ENCODE measurements at places on chromosomes 13 and 19.
A peak's percentile ranks its signal among the peaks of the same experiment; 100 is the strongest.

- no peak for DNase-seq
Observed at GRCh38 chr13:95485518-95486144, 66.9 kb upstream of the CLDN10 start.

DNA sequence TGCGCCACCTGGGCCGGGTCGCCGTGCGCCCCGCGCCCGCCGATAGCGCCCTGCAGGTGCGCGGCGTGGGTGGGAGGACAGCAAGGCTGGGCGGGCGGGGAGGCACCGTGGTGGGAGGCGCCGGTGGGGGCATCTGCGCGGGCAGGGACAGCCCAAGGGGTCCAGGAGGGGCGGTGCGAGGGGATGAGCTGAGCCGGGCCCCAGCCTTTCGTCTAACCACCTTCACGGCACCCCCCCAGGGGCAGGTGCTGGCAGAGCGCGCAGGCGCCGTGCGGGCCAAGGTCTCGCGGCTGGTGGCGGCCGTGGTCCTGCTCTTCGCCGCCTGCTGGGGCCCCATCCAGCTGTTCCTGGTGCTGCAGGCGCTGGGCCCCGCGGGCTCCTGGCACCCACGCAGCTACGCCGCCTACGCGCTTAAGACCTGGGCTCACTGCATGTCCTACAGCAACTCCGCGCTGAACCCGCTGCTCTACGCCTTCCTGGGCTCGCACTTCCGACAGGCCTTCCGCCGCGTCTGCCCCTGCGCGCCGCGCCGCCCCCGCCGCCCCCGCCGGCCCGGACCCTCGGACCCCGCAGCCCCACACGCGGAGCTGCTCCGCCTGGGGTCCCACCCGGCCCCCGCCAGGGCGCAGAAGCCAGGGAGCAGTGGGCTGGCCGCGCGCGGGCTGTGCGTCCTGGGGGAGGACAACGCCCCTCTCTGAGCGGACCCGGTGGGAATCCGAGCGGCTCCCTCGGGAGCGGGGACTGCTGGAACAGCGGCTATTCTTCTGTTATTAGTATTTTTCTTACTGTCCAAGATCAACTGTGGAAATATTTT, 3.1 kb downstream of the KISS1R start:
- DNase-seq, result peak; percentile 58

DNA sequence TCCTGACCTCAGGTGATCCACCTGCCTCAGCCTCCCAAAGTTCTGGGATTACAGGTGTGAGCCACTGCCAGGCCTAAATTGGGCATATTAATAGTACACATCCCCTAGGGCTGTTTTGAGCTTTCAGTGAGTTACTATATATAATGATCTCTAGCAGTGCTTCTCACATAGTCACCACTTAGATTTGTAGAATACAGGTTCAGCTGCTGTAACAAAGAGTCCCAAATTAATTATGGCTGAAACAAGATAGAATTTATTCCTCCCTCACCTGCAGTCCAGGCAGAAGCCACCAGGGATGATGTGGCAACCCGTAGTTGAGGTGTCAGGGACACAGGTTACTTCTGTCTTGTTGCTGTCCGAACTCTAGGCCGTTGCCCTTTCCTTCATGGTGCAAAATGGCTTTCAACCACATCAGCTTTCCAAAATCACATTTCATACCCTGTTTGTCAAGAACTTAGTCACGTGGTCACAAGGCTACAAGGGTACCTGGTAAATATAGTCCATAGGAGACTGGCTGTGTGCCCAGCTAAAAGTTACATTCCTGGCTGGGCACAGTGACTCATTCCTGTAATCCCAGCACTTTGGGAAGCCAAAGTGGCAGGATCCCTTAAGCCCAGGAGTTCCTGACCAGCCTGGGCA, 2.9 kb downstream of the PROSER3 start:
- no peak for DNase-seq

DNA sequence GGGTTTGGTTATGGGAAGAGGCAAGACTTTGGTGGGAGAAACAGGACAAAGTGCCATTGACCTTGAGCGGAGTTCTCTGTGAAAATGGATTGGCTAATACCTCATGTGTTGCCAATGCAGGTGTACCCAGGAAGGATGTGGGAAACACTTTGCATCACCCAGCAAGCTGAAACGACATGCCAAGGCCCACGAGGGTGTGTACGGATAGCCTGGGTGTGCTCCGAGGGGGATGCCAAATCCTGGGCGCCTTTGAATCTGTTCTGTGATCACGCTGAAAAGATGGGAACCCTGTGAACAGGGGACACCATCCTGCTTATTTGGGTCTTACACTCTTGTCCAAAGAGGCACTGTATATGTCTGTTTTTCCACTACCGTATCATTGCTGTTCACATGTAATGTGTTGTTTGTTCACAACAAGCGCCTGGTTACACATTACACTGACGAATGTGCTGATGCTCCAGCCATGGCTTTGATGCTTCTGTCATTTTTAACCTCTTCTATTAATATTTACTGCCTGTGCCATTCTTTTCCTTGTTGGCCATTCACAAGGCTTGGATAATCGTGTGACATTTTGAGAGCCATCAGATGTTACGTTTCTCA, 8.3 kb downstream of the GTF3A start:
- no peak for DNase-seq

GRCh38 chr19:1907563-1908363, 2.6 kb downstream of the ADAT3 start:
- no peak for DNase-seq

GRCh38 chr13:95137096-95137495, 164.2 kb downstream of the ABCC4 start:
- DNase-seq, result no peak

GRCh38 chr13:30116379-30116778, 191.0 kb downstream of the KATNAL1 start:
- no peak for DNase-seq

- no peak for DNase-seq
Observed at GRCh38 chr19:18967358-18968146, 26.5 kb upstream of the HOMER3 start.

DNA sequence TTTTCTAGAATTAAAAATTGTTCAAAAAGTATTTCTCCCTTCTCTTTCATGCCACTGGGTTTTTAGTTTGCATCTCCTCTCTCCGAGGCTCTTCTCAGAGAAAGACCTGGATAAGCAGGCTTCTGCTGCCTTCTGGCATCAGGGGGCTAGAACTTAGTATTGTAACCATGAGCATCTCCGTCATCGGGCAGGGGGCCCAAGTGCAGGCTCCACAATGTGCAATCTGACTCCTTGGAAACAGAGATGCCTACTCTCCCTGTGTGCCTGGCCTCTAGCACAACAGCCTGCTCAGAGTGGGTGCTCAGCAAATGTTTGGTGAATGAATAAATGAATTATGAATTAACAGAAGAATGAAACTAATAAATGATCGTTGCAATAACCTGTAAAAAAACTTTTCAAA, 45.6 kb upstream of the MTIF3 start:
- no peak for DNase-seq

- DNase-seq, result no peak
Observed at GRCh38 chr19:44806291-44806690, 2.6 kb upstream of the BCAM start.

GRCh38 chr13:40103864-40104263, 448.4 kb downstream of the COG6 start:
- no peak for DNase-seq

DNA sequence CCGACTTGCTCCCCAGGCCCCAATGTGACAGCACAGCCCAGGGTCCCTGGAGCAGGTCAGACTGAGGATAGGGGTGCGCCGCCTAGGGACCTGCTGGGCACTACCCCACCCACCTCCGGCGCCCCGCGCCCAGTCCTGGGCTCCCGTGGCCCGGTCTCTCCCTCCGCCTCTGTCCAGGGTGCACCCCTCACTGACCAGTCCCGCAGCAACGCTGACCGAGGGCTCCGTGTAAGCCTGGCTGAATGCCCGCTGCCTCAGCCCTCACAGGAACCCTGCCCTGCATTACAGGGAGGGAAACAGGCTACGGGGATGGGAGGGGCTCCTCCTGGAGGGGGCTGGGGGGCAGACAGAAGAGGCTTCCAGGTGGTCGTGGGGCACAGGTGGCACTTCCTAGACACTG, 31.7 kb downstream of the GPX4 start:
- no peak for DNase-seq

DNA sequence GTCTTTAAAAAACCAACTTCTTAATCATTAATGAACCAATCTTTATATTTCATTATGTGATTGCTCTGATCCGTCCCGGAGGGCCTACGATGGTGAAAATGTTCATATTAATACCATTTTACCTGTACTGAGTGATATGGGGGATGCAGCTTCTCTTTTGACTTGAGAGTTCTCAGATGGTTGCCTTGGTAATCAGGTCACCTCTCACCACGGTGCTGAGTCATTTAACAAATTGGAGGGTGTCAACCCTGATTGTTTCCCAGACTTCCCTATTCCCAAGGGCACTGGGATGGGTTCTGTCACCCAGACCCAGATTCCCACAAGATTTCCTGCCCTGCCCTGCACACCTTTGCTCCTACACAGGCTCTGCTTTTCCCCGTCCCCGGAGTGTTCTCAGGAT, 128.5 kb upstream of the TMTC4 start:
- DNase-seq, result no peak

GRCh38 chr13:24985107-24985506, 110.8 kb upstream of the PABPC3 start:
- DNase-seq, result no peak

DNA sequence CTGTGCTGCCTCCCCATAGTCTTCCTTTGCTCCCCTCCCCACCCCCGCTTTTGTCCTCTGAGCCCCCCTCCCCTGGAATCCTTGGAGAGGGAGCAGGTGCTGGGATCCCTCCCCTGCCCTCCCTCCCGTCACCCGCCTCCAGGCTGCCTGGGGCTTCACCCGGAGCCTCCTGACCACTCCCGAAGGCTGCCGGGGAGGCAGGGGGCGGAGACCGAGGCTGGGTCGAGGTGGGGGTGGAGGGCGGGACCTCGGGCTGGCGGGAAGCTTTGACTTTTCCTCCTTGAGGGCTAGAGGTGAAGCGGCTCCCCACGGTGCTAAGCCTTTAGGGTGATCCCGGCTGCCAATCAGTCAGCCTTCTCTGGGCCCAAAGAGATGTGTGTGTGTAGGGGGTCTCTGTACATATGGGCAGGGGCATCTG, 1.5 kb downstream of the KMT5C start:
- DNase-seq, result peak; percentile 58

- no peak for DNase-seq
Observed at GRCh38 chr19:28710278-28710677, 502.7 kb downstream of the UQCRFS1 start.

GRCh38 chr13:41974262-41974900, 13.5 kb upstream of the VWA8 start:
- no peak for DNase-seq

DNA sequence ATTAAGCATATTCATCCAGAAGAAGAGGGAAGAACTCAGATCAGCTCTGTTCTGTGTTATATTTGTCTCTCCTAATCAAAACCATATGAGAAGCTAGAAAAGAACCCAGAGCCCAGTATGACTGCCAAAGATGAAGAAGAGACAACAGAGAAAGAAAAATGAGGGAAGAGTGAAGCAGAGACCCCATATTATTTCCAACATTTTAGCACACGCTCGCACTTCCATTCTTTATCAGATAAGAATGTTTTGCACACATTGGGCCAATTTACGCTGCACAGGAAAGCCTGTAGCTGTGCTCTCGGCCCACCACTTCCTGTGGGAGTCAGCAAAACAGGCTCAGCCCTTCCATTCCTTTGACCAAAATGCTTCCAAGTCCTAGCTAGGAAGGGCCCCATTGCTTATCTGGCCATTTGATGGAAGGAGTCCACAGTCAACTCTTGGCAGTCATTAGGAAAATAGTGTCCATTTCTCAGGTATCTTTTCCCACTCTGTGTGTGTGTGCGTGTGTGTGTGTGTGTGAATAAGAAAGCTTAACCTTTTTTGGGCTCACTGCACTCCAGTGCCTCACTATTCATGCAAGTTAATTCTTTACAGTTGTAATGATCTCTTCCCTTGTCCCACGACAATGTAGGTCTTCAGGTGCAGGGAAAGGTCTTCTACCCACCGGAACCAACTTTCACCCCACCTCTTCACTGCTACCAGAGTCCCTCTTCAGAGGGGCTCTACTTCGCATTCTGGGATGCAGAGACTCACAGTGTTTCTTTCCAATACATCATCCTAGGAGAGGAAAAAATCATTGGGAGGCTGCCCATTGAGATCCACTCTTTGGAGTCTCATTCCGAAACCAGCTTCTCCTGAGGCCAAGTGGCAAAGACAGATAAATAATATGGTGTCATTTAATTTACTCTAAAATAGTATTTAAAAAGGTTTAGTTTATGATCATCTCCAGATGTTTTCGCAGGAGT, 237.5 kb downstream of the COG6 start:
- DNase-seq, result peak; percentile 22

DNA sequence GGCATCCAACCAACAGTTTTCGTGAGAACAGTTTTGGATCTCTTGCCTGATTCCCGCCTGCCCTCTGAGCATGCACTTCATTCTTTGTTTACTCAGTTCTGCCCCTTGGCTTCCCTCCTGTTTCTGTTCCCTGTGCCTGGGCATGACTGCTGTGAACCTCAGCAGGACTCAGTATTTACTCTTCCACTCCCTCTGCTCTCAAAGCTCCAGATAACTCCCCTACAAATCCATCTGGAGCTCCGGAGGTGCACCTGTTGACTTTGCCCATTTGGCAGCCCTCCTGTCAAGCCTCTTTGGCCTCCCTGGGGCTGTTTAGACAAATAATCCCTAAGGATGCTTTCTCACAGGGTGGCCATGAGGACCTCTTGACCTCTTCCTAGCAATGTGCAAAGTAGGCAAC, 34.2 kb upstream of the ARGLU1 start:
- no peak for DNase-seq

DNA sequence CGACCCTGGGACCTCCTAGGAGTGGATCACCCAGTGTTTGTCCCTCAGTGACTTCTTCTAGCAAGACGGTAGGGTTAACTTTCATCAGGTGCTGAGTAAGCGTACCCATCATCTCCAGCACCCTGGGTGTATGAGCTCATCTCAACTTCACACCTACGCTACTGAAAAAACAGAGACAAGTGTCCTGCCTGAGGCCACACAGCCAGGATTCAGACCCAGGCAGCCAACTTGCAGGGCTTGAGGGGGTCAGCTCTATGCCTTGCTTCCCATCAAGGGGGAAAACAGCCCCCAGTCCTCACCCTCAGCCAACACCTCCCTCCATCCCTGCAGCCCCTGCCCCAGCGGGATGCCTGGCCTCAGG, 4.6 kb downstream of the TLE2 start:
- DNase-seq, result peak; percentile 33

- no peak for DNase-seq
Observed at GRCh38 chr13:19795956-19796355, 13.2 kb upstream of the PSPC1 start.

GRCh38 chr13:33875618-33876401, 57.9 kb downstream of the RFC3 start:
- DNase-seq, result no peak

DNA sequence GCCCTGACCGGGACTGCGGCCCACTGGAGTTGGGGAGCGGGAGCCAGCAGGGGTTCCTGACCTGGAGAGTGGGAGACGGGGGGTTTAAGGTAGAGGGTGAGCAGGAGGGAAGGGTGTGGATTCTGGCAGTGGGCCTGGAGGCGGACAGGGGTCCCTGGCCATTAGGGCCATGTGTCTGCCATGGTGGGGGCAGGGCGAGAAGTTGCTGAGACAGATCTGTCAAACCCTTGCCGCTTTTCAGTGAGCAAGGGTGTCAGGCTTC, 12.2 kb upstream of the SELENOW start:
- no peak for DNase-seq

GRCh38 chr13:72072261-72072660, 205.3 kb upstream of the DACH1 start:
- no peak for DNase-seq

All from stimulated activated CD4-positive, alpha-beta T cell treated with anti-CD3 and anti-CD28 coated beads, Interleukin-4, amount 100 ng/mL, for 24 hours (primary cell).